ENCODE measurements at places on chromosomes 6 and 20.

GRCh38 chr6:144232832-144233230, 52.3 kb upstream of the UTRN start:
- no peak for DNase-seq

- no peak for DNase-seq
Measured at GRCh38 chr6:6771964-6772363, 183.4 kb downstream of the LY86 start.

GRCh38 chr6:155985660-155986138, 530.1 kb upstream of the NOX3 start:
- no peak for DNase-seq

DNA sequence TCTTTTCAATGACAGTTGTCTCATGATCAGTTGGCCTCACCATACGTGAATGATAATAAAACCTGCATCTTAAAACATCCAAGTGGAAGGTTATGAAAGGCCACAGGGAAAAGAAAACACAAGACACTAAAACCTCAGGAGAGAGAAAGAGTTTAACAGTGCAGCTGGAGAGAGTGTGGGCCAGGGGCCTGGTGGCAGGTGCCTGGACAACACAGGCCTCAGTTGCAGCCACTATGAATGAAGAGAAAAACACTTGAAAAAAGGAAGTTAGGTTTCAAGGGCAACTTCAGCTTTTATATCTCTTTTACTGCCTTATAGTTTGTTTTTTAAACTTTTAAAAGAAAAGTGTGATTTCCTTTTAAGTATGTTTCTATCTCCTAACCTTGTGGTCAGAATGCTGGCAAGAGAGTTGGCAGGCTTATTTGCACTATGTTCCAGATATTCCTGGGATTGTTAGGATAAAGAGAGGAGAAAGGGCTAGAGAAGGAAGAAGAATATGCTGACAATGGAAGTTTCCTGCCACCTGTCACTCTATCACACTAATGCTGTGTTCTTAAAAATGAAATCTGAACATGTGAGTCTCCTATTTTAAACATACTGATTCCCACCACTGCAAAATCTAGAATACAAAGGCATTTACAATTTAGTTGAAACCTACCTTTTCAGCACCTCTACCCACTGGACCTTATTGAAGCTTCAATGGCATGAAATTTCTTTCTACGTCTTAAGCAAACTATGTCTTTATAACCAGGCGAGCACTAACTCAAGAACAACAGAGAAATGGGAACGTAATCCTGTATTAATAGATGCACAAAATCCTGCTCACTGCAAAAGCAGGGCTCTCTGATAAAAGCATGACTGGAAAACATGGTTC, 222.4 kb downstream of the CD83 start:
- no peak for DNase-seq

GRCh38 chr20:29497261-29497671, 1760.2 kb upstream of the DEFB115 start:
- DNase-seq = no peak

DNA sequence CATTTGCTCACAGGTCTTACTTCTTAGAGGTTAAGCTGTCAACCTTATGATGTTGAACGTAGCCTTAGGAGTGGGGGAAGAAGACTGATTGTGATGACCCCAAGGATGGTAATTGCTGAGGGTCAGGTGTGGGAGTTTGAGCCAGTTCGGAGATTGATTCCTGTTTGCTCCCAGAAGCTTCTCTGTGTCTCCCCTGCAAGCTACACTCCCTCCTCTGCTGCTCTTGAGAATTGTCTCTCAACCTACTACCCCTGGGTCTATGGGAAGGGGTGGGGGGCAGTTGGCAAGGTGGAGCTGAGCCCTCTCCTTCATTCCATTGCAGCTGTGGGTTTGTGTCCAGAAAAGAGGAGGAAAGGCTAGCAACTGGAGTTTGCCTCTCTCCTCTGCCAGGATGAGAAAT, 113.8 kb downstream of the PLEKHG1 start:
- no peak for DNase-seq

DNA sequence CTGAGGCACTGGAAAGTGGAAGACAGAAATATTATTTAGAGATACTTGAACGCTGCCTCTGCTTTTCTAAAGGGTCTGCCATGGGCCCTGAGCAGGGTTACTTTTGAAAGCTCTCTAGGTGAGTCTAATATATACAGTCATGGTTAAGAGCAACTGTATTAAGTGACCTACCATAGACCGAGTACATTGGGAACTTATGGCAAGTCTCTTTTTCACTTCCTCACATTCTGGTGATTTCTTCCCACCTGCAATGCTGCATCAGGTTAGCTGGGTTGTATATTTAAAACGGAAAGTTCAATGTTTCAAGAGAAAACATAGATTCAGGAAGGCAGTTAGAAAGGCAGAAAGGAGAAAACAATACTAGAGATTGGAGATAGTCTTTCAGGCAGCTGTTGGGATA, 154.7 kb downstream of the PHF3 start:
- no peak for DNase-seq

GRCh38 chr6:51996296-51996947, 91.0 kb downstream of the PKHD1 start:
- no peak for DNase-seq

DNA sequence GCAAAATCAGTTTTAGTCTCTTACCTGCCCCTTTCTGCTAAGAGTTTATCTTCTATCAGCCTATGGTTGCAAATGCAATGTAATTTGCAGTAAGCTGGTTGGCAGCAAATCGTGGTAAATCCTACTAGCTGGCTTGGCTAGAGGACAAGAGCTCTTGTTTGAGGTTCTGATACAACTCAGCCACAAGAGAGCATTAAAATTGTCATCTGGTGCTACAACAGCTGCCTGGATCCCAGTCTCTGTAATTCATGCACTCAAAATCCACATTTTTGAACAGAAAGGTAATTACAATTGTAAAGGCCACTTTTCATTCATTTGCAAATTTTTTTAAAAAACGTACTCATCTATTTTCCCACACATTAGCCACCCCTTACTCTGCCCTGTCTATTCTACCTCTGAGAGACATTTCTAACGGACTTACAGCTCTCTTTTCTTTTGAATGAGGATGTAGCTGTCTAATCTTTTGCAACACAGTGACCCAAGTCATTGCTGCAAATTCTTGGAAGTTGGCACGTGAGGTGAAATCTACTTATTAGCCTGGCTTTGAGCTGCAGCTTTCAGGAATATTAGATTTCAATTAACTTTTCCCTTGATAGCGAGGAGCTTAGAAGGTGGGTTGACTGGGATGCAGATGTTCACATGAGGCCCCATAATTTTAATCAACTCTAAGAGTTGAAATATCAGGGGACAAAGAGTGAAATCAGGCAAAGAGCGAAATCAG, 54.0 kb upstream of the FAM184A start:
- no peak for DNase-seq

- DNase-seq = no peak
Measured at GRCh38 chr20:38159957-38160756, 4.9 kb downstream of the TGM2 start.

DNA sequence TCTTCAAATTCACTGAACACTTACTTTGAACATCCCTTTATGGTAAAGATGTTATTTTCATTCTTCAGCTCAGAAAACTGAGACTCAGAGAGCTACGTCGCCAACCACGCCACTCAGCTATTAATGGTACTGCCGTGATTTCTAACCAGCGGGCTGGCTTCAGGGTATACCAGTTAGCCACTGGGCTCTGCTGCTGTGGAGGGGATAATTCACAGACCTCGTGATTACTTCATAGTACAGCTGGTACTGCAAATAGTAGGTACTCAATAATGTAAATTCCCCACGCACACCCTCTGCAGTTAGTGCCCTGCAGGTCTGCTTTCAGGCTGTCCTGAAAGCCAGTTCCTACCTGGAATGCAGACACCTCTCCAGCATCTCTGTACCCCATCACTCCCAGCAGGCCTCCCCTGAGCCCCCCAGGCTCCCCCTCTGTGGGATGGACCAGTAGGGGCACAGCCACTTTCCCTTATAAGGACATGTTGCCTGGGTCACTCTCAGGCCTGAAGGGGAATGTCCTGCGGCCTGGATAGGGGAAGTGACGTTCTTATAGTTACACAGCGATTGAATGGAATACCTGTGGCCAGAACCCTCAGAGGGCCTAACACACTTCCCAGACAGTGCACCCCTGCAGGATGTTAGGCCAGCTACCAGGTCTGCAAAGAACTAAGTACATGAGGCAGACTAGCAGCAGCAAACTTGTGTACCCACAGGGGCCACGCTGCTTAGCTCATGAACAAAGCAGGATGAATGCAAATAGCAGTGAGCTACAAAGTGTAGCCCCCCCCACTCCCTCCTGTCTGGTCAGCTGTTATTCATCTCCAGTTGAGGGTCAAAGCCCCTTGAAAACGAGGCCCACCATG, 1.3 kb upstream of the OCSTAMP start:
- no peak for DNase-seq

- no peak for DNase-seq
Measured at GRCh38 chr6:52526634-52527033, 50.2 kb downstream of the TRAM2 start.

- no peak for DNase-seq
Measured at GRCh38 chr20:3250091-3250504, 11.1 kb upstream of the SLC4A11 start.

DNA sequence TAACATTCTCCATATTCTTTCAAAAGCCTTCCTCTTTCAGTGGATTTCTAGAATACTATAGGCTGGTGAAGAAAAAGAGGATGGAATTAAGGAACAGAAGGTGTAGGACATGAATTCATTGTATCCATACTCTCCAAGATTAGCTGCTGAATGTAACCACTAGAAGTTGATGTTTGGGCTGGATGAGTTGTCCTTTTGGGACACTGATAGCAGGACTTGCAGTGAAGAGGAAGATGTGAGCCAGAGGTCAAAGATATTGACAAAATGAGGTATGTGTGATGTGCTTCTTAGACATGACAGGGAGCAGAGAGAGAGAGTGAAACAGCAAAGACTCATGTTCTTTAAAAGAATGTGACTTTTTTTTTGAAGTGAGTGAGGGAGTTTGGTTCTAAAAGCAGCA, 134.3 kb upstream of the MAN1A1 start:
- DNase-seq = no peak

DNA sequence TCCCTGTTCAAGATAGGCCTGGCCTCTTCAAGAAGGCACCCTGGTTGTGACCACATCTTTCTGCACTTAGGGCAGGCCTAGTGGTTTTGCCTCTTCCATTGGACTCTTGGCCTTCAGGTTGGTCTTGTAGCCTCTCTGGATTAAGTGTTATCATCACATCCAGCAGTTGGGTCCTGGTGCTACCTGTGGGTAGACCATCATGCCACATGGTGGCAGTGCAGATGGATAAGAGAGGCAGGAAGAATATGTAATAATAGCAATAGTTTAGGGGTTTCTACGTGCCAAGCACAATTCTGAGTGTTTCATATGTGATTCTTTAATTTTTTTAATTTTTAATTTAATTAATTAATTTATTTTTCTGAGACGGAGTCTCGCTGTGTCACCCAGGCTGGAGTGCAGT, 28.5 kb upstream of the SNRPB2 start:
- no peak for DNase-seq

- DNase-seq = no peak
Measured at GRCh38 chr6:38182426-38182825, 362.9 kb downstream of the ZFAND3 start.

DNA sequence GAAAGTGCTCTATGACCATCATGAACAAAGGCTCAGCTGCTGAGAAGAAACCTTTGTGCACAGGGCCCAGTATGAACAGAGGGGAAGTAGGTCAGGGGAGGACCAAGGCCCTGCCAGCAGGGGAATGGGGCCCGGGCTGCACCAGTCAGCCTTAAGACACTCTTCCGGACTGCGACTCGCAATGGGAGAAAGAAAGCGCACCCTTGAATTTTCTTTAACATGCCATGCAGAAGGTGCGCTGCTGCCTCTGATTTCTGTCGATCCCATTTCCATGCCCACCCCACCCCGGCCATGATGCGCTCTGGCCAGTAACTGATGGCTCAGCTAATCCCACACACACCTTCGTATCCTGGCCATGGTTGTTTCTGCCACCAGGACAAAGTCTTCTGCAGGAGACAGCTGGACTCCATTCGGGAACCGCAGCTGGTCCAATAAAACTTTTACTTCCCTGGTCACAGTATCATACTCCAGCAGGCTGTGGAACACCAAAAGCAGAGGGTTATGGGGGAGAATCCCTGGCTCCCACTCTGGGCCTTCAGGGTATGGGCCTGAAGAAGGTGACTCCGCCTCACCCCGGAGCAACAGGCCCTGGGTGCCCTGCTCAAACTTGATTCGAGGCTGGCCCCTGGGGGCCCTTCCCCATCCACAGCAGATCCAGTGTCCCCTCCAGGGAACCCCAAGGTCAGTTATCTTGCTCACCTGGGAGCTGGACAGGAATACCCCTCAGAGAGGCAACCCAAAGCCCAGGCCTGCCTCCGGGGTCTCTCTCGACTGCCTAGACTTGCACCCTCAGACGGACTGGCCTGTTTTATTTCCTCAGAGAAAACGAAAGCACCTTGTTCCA, 20.3 kb downstream of the CST7 start:
- no peak for DNase-seq

DNA sequence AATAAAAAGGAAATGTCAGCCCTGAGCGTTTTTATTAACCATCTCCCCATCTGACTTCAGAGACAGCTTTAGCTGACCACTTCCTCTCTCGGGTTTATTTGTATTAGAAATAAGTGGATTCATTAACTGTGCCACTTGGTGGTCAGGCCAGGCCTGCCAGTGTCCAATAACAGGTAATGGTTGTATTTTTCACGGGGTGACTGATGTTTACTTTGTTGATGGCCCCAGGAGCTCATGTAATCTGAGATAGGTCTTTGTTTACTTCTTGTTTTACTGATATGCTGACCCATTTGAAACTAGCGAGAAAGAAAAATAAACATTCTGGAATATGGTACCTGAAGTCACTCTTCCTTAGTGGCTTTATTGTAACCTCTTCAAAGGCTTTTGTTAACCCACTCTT, 504.3 kb upstream of the SLC35B3 start:
- DNase-seq = no peak

DNA sequence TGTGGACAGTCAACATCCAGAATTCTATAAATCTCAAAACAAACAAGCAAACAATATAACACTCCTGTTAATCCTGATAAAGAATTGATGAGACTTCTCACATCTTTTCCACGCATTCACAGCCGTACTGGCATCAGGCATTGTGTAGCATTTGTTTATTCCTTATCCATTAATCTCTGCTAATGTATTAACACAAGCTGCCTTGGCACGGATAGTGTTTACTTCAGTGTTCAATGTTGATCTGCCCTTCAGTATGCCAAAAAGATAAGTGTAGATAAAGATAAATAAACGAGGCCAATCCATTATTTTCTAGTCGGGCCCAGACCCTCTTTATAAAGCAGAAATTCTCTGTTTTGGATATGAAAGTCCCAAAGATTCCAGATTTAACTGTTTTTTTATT, 16.1 kb downstream of the UFL1 start:
- no peak for DNase-seq

GRCh38 chr6:110319843-110320242, 38.3 kb downstream of the METTL24 start:
- no peak for DNase-seq

Measured in GM04504 (cell line).